ENCODE measurements at places on chromosomes 16 and 17. TPM values are rescaled to one million over a fixed set of nuclear protein-coding genes. Genes with fewer than 3 reads are reported as not detected.

MT4 gene
- not detected for total RNA-seq

C17orf113 gene
- total RNA-seq = 0.52 TPM

ABCA6 gene
- total RNA-seq = not detected

NPIPB9 gene
- 1.8 TPM for total RNA-seq
